CD4-positive, alpha-beta T cell treated with Interferon alpha-2 for 1 hour (primary cell): ENCODE measurements at places on chromosomes 16 and 17.

DNA sequence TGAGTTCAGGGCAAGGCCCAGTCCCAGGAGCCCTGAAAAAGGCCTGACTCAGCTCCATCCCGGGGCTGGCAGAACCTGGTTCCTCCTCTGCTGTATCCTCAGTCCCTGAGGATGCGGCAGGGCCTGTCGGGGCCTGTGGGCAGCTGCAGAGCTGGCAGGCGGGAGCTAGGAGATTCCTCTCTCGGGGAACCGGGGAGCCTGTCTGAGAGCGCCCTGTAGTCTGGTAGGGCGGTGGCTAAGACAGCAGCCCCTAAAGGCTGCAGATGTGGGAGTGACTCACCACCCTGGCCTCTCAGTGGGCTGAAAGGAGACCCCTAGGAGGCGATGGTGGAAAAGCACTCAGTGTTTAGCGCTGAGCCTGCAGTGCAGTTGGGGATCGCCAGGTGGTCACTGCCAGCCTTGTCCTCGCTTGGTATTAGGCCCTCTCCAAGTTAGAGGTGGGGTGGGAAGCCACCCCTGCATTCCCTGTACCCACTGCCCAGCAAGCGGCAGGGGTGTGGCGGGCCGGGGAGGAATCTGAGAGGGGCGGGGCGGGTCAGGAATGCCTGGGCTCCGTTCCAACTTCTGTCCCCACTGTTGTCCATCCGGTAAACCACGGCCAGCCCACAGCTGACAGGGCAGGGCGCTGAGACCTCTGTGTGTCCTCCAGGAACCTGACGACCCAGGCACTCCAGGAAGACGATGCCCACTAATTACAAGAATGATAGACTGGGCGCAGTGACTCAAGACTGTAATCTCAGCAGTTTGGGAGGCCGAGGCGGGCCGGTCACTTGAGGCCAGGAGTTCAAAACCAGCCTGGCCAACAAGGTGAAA is 29.5 kb upstream of the CDH1 start:
- DNase-seq, result no peak

DNA sequence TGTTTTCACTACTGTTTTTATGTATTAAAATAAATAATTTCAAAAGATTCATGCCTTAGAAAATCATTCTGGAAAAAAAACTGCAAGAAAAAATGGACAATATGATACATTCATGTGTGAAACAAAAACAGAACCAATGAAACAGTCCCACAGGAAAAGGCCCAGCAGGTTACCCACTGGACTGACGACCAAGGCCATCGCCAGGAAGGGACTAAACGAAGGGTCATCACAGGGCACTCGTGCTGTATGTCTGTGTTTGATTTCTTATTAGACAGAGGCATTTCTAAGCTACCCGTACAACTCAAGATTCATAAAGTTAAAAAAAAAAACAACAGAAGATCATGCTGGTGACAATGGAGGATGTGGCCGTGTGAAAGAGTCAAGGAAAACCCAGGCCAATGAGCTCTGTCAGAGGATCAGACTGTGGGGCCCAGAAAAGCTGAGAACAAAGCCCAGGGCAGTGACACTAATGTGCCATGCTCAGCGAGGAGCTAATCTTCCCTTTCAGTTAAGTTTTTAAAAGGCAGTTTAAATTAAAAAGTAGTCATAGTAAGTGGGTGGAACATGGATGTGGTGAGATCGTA is 31.8 kb downstream of the NSMCE1 start:
- DNase-seq, result no peak

- no peak for DNase-seq
Measured at GRCh38 chr16:4788489-4788889, 344 bp upstream of the SEPTIN12 start.

DNA sequence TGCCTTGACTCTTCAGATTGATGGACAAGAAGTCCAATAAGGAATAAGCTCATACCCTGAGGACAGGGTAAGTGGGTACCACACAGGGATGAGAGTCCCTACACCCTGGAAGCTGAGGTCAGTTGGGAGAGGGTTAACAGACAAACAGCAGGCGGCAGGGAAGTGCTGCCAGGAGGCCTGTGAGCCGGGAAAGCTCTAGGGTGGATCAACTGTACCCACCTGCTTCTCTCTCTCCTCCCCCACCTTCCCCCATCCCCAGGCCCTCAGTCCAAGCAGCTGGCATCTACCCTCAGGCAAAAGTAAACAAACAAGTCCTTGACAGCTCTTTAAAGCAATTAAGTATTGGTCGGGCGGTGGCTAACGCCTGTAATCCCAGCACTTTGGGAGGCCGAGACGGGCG is 20.7 kb upstream of the MYLK3 start:
- DNase-seq, result no peak

DNA sequence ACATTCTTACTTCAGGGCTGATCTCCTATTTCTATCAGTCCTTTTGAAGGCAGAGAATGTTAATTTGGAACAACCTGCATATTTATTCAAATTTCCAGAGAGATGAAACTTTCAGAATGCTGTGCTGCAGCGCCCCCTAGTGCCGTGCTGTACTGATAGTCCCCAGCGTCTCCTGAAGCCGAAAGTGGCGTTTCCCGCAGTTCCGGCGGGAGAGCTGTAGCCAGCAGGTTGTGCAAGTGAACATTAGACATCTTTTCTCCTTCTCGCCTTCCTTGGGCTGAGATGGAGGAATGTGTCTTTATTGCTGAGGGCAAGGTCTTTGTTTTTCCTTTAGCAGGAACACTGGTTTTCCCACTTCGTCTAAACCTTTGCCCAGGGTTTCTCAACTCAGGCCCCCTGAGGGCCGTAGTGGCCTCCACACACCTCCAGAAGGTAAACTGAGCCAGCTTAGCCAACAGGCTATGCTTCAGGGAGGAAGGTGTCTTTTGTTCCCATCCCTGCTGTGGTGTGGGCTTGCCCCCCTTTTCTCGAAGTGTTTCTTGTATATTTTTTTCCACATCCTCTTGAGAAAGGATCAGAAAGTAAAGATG is 26.4 kb downstream of the USP10 start:
- DNase-seq, result peak; percentile 81

DNA sequence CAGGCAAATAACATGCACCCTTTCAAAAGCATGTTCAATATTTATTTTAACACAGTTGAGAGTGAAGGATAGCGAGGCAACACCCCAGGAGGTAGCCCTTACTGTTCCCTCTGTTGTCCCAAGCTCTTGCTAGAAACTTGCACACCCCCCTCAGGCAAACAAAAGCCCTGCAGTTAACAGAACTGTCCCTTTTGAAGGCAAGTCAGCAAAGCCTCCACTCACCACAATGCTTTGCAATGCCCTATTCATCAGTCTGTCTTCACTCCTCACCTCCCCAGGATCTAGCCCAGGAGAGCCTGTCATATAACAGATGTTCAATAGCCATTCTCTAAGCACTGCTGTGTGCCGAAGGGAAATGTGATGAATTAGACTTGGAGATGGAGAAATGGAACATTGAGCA is 3.5 kb upstream of the CNEP1R1 start:
- DNase-seq, result no peak

DNA sequence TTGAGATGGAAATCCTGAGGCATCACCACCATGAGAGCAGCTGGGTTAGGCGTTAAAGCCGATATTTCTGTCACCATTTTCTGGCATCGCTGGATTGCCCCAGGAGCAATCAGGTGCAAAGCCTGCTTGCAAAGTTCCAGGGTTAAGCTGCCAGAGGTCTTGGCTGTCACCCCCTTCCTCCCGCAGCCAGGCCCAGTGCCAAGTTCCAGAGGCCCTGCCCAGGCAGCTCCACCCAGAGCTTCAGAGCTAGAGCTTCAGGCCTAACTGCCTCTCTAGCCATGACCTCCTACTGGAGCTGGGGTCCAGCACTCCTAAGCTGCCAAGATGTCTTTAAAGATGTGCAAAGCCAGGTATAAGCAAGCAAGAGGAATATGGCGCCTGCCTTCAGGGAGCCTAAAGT is 8.8 kb upstream of the TMEM238L start:
- no peak for DNase-seq

DNA sequence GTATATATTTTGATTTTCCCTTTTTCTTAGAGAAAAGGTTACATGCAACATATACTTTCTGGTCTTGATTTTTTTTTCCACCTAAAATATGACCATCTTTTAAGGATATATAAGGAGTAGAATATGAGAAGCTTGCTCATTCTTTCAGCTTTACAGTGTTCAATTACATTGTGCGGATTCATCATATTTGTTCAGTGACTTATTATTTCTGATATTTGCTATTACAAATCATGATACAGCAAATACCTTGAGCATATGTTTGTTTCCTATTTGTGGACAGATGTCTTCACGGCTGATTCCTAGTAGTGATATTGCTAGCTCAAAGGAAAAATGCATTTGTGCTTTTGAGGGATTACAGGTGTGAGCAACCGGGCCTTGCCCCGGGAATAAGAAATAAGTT is 18.1 kb downstream of the KATNIP start:
- DNase-seq, result no peak

GRCh38 chr16:1645914-1646525 is 32.1 kb upstream of the JPT2 start:
- DNase-seq, result peak; percentile 22

DNA sequence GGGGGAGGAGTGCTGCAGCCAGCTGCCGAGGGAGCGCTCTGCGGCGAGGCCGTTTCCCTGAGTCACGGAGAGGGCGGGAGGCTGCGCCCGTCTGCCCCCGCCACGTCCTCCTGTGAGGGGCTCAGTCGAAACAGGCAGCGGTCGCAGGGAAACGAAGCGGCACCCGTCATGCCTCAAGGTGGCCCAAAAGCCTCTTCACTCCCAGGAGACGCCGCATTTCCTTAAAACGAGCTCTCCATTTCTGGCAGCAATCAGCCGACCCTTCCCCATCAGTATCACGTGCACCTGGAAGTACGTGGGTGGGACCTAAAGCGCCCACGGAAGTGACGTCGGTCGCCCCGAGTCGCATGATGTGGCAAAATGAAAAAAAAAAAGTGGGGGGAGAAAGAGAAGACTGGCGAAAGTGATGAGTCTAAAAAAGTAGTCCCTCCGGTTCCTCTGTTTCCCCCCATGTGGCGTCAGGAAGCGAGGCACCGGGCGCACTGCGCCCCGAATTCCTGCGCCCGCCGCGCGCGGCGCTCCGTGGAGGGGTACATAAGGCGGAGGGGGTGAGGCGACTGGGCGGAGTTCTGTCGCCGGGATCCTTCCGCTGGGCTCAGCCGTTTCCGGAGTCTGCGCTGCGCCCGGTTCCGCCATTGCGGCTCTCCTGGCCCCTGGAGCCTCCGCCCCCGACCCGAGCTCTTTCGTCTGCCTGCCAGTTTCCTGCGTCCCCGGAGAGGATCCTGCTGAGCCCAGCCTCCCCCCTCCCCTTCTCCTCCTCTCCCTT is at the start of gene CLTC:
Gene CLTC (plus strand): TSS at position 598 of the 766 bp plus-strand sequence. CDS start 237 bp downstream, outside the sequence.
- DNase-seq, result peak; percentile 92
